ENCODE measurements at places on chromosomes 7 and 10.
A peak's percentile ranks its signal among the peaks of the same experiment; 100 is the strongest.

DNA sequence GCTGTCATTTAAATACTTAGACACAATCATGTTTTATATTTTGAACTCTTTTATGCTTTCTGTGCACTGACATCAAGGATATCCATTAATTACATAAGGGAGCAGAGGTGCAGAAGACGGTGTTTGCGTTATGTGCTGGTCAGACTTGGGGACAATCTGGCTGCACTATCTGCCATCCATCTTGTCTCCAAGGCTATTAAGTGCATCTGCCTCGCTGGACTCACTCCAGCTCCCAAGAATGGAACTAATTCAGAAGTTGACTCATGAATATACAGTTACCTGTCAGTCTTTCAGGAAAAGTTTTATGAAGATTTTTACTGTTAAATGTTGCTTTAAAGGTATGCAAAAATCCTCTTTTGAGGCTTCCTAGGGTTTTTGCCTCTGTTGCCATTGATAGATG is 391.0 kb downstream of the SUGCT start:
- no peak for DNase-seq

GRCh38 chr10:126481181-126481580 is 92.9 kb upstream of the ADAM12 start:
- no peak for DNase-seq

DNA sequence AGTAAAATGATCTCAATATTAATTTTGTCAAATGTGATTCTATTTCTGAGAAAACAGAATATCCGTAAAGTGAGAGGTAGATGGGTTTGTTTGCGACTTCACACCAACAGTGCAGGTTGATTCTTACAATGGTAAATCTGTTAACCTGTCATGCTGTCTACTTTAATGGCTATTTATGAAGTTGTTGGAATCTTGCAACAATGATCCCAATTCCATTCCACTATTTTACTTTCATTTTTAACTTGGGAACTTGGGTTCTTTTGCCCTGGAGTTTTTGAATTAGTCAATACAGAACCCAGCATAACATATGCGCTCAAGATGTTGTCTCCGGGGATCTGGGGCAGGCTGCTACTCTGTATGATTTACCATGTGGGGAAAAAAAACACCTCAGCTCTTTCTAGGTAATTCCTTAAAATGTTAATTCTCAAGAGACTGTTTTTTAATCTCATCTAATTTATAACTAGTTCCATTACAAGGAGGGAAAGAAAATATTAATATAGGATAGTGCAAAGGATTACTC is 1.2 kb downstream of the LGI1 start:
- DNase-seq: no peak

DNA sequence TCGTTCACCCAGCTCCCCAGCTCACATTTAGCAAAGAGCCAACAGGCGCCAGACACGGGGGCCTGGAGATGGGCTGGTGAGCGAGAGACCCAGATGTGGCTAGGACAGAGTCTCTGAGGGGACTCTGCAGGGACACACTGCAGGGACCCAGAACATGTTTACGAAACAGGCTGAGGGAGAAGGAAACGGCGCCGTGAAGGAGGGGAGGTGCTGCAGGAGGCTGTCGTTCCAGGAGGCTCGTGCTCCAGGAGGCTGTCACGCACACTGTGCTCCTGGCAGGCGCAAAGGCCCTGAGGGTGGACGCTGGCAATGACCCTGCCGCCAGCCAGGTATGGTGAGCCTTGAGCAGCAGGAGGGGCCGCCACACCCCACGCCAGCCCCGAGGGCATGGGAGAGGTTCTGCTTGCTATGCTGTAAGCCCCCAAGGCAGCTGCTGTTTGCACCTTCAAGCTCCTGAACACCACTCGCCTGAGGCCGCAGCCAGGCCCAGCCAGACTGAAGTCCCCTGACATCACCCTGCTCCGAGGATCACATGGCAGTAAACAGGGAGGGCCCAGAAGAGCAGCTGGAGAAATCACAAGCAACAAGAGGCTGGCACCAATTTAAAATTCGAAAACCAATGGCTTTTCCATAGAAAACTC is 27.3 kb downstream of the ADAP1 start:
- peak; percentile 71 for DNase-seq

DNA sequence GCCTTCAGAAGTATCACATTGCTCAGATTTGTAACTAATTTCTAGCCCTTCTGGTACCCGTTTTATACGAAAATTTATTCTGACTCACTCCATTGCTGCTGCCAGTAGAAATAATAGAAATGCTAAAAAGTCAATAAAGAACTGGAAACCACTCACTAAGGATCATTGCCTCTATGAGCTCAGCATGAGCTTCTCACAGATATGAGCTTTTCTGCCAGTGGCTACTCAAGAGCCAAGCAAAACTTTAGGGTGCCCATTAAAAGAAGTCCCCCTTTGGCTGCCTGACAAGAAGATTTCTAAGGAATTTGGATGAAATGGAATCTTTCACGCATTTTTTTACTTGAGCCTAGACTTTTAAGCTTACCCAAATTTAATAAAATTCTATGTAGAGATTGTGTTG is 52.5 kb downstream of the GPR37 start:
- DNase-seq: no peak

GRCh38 chr7:18693406-18693805 is 197.9 kb downstream of the HDAC9 start:
- DNase-seq: no peak

DNA sequence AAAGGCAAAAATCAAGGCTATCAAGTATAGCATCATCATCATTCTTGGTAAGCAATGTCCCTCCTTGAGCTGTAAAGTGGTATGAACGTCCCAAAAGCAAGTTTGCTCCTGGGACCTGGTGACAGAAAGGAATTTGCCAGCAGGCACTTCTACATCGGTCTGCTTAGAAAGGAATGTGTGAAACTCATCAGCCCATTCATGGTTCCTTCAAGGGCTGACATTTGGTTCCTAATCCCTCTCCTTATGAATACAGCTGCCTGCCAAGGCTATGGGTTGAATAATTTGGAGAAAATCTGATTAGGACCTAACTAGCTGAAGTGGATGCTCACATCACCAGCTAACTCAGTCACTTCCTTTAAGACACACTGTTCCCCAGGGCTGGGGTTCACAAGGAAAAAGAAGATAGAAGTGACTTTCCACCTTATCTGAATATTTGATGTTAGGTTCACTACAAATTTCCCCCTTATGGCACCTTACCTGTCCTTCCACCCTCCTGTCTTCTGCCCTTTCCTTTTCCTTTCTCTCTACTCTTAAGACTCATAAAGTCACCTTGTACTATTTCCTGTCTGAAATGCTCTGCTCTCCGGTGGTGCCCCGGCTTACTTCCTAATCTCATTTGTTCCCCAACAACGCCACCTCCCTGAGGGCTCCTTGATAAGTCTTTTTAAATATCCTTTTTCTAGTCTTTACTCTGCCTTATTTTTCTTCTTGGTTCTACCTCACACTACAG is 187.1 kb downstream of the NPSR1 start:
- no peak for DNase-seq

DNA sequence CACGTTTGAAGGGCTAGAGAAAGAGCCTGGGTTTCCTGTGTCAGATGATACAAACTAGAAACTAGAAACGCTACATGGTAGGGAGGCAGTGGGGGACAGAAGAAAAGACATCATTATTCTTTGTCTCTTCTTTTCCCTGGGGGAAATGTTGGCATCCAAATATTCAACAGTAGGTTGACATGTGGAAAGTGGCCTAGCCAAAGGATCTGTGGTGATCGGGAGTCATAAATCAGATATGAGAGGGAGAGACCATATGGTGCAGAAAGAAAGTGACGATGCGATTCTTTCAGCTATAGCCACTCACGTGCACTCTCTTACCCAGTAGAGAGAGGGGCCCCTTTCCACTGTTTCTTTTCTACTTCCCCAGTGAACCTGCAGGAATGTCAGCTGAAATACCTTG is 964.7 kb downstream of the LRMDA start:
- DNase-seq: no peak

DNA sequence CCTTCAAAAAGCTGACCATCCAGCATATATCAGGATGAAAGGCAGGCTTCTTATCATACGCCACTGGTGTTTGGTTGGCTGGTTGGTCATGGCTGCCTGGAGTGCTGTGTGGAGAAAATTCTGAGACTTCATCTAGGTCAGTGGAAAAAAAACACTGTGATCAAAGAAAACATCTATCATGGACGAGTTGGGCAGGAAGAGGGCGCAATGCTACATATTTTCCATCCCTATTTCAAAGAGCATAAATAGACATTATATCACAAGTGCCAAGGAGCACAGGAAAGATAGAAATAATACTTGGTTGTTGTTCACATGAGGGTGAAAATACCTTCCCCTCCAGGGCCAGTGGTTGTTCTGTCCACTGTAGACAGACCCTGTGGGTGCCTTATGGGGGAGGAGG is 128.4 kb upstream of the PLPP4 start:
- no peak for DNase-seq

DNA sequence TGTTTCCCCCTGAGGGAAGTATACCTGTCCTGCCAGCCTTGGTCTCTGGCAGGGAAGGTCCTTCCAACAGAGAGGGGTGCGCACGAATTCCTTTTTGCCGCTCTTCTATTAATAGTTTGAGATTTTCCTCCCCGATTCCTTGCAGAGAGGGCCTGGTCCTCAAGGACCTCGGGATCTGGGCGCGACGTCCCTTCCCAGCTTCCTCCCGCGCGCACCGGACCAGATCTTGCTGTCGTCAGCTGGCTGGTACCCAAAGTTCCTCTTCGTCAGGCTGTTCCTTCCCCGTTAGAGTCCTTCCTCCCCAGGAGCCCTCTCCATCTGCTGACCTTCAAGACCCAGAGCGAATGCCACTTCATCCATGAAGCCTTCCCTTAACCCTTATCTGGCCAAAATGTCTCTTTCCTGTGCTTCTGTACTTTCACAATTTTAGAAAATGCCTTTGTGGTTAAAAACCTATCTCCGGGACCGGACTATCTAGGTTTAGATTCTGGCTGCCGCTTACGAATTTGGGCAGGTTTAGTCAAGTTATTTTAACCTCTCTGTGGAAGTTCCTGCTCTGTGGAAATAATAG is 851 bp upstream of the GOT1 start:
- DNase-seq: peak; percentile 63

DNA sequence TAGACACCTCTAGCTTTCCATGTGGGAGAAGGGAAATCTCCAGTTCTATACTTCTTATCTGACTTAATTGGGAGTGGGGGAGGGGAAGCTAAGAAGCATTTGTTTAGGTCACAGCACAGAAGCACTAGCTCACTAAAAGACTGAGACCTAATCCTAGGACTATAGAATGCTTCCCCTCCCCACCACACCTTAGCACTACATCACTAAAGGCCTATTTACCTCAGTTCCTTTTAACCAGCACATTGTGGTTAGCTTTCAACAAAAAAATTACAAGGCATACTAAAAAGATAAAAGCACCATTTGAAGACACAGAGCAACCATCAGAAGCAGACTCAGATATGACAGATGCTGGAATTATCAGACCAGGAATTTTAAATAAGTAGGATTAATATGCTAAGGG is 53.8 kb upstream of the ADRA2A start:
- no peak for DNase-seq

DNA sequence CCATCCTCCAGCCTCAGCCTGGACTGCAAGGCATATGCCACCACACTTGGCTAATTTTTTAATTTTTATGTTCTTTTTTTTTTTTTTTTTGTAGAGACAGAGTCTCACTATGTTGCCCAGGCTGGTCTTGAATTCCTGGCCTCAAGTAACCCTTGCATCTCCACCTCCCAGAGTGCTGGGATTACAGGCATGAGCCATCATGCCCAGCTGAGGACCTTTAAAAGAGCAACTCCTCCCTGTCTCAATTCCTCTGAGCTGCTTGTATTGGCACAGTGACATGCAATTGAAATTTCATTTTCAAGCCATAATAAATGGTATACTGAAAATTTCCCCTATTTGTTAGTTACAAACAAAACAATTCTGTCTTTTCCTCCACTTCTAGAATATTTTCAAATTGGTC is 19.5 kb downstream of the DNAJB9 start:
- DNase-seq: no peak

- no peak for DNase-seq
Measured at GRCh38 chr10:23399701-23400144, 39.2 kb upstream of the OTUD1 start.

DNA sequence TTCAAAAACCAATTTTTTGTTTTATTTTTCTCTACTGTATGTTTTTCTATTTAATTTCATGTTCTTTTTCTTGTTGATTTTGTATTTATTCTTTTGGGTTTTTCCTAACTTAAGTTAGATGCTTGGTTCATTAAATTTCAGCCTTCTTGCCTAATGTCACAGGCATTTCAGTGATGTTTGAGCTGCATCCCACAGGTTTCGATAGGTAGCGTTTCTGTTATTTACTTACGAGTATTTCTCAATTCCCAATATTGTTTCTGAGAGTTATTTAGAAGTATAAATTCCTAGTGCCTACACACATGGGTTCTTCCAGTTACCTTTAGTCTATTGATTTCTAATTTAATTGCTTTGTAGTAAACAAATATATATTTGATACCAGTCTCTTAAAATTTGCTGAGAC is 18.2 kb downstream of the PROSER2 start:
- no peak for DNase-seq

GRCh38 chr7:87123105-87123504 is 29.1 kb upstream of the DMTF1 start:
- DNase-seq: no peak

DNA sequence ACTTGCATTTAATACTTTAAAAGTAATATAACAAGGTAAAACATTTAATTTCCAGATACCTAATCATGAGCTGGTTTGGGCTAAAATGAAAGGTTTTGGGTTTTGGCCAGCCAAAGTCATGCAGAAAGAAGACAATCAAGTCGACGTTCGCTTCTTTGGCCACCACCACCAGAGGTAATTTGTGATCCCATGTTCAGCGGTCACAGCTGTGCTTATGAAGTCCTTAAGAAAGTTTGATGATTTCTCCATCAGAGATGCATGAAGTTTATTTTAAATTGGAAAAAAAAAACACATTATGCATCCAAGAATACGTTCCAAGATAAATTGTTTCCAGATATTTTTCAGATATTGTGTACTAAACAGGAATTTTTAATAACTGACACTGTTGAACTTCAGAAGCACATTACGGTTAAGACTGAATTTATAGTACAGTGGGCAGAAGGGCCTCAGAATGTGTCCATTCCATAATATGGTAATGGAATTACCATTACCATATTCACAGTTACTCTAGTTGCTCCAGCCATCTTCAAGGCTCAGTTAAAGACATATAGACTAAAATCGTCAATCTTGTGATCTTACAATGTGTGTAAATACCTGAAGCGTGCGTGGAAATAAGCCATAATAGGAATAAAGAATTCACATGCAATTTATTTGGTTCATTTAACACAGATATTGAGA is 106.8 kb downstream of the ZMYND11 start:
- DNase-seq: no peak

- DNase-seq: peak; percentile 69
Measured at GRCh38 chr7:105131890-105132289, 117.9 kb downstream of the KMT2E start.

Data from head of caudate nucleus (tissue), 42 donors.